ENCODE measurements at places on chromosomes 4 and X.

DNA sequence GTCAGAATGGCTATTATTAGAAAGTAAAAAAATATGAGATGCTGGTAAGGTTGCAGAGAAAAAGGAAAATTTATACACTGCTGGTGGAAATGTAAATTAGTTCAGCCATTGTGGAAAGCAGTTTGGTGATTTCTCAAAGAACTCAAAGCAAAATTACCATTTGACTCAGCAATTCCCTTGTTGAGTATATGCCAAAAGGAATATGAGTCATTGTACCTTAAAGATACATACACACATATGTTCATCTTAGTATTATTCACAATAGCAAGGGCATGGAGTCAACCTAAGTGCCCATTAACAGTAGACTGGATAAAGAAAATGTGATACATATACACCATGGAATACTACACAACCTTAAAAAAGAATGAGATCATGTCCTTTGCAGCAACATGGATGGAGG lies 148.2 kb downstream of the COMMD8 start:
- DNase-seq: no peak

GRCh38 chr4:4923201-4923600 lies 63.7 kb downstream of the MSX1 start:
- no peak for DNase-seq

DNA sequence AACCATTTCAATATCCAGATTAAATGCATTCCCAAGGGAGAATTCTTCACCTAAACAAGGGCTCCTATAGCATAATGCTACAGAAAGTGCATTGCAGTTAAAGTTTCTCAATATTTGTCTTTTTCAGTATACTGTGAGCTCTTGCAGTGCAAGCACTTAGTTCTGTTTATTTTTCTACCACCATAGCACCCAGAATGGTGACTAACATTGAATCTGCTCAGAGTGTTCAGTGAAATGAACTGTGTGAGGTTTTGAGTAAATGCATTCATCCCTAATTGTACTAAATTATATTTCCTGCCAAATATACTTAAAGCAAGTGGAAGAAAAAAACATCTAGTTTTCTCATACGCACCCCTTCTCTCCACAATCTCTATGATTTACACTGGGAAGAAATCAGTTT lies 383.9 kb downstream of the PCDH7 start:
- no peak for DNase-seq

DNA sequence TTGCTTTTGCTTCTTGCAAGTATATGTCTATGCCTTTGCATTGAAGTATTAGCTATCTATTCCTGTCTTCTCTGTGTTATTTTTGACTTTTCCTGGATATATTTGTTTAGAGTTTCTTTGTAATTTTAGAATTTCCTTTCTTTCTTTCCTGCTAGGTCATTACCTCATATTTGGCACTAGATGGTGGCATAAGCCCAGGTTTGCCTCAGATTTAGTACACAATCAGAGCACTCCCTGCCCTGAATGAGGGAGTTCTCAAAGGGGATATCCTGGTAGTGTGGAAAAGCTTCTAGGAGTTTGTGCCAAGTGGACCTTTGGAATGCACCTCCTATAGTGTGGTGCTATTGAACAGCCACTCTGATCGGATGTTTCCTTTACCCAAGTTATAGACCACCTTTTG lies 181.6 kb downstream of the UGT8 start:
- no peak for DNase-seq

Data from activated CD8-positive, alpha-beta memory T cell treated with anti-CD3 and anti-CD28 coated beads for 4 hours (primary cell).